ENCODE measurements at places on chromosomes 5 and 9. TPM values are rescaled to one million over a fixed set of nuclear protein-coding genes. Genes with fewer than 3 reads are reported as not detected.

Gene DAB2IP
- total RNA-seq, result 14.0 TPM

Gene PHF24
- 0.07 TPM for total RNA-seq

Gene RLN1
- not detected for total RNA-seq

Gene NR5A1
- total RNA-seq, result 0.05 TPM

Gene DDX4
- total RNA-seq, result not detected

Gene KCNN2
- 0.15 TPM for total RNA-seq

Gene PCDHGA2
- 0.66 TPM for total RNA-seq

Gene SLC38A9
- 20.7 TPM for total RNA-seq

Gene CDX1
- not detected for total RNA-seq

Gene BTNL3
- not detected for total RNA-seq

Gene GPR150
- total RNA-seq, result 0.08 TPM

Gene PCDHB11
- 0.11 TPM for total RNA-seq

Gene ZBTB34
- 4.7 TPM for total RNA-seq

Gene PLEKHG4B
- 0.56 TPM for total RNA-seq

Gene IQGAP2
- 1.2 TPM for total RNA-seq

Gene FAM78A
- 0.40 TPM for total RNA-seq

All from A549 treated with DMSO at 1 μM for 4 hours (cell line).